ENCODE measurements at places on chromosomes 7 and 10.

DNA sequence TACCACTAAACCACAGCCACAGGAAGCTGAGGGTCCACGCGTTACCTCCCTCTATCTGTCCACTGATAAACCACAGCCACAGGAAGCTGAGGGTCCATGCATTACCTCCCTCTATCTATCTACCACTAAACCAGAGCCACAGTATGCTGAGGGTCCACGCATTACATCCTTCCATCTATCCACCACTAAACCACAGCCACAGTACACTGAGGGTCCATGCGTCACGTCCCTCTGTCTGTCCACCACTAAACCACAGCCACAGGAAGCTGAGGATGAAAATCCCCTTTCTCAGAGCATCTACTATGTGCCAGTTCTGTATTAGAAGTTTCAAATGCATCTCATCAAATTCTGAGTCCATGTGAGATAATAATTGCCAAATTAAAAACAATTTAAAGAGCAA is 589.3 kb downstream of the DNAJB6 start:
- DNase-seq: no peak

DNA sequence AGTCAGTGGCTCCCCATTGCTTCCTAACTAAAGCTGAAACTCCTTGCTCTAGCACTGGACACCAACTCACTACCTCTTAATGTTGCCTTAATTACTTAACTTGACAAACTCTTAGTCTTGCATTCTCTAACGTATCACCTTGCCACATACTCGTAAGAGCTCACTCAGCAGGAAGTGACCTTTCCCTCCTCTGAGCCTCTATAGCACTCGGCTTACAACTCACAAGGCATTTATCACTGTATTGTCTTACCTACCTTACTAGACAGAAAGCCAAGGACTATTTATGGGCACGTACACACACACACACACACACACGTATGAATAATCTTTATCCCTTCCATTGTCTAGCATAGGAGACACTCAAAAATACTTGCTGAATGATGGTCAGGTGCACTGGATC is 21.2 kb downstream of the CEP41 start:
- DNase-seq: no peak

DNA sequence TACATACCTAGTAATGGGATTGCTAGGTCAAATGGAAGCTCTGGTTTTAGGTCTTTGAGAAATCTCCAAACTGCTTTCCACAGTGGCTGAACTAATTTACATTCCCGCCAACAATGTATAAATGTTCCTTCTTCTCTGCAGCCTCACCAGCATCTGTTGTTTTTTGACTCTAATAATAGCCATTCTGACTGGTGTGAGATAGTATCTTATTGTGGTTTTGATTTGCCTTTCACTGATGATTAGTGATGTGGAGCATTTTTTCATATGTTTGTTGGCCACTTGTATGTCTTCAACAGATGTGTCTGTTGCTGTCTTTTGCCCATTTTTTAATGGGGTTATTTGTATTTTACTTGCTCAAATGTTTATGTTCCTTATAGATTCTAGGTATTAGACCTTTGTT is 675.5 kb downstream of the SUGCT start:
- no peak for DNase-seq

DNA sequence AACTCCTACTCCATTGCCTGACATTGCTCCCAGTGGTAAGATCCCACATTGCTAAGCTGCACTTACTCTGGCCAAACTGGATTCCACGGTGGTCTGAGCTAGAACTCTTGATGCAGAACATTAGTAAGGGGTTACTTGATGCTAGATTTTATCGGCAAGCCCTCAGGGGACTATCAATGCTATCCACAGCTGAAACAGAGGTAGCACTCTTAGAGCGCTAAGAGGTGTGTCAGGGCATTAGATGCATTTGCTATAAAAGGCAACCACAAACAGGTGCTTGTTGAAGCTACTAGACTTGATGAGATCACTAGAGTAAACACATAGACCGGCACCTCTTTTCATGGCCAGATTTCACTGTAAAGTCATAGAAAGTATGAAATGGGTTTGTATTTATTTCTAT is 116.3 kb downstream of the MDFIC start:
- DNase-seq: no peak

- DNase-seq: no peak
These were observed at the start of gene BLNK for GRCh38 chr10:96271016-96271815. BLNK (minus strand) TSS chr10:96271569; CDS start chr10:96271398, 171 bp downstream.

DNA sequence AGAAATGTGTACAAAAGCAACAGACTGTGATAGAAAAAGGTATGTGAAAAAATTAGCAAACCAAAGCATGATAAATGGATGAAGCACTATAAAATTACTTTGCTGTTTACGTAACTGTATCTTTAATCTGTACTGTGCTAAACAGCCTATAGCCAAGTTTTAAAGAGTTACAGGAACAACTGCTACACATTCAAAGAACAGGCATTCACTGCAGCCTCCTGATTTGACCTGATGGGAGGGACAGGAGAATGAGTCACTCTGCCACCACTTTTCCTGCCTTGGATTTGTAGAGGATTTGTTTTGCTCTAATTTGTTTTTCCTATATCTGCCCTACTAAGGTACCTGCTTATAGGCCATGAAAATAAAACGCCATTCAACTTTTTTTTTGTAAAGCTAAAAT is 116.1 kb downstream of the FANK1 start:
- DNase-seq: no peak

DNA sequence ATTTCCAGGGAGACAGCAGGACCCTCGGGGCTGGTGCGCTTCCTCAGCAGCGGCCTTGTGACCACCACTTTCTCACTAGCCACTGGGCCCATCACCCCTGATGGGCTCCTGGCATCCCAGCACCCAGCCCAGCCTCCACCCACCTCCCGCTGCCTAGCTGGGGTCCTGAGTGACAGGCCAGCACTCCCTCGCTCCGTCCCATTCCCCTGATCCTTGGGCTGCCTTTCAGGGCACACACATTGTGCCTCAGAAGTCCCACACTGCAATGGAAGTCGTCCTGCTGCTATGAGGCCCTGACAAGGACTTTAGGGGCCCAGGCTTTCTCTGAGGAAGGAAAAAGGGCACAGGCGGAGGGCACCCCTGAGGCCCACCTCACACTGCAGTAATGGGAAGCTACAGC is 12.4 kb downstream of the CAMK2B start:
- DNase-seq: no peak

- no peak for DNase-seq
These were observed 1.1 kb downstream of the STRA8 start for GRCh38 chr7:135234727-135235126.

- no peak for DNase-seq
These were observed 37.6 kb upstream of the NPSR1 start for GRCh38 chr7:34620425-34620824.

DNA sequence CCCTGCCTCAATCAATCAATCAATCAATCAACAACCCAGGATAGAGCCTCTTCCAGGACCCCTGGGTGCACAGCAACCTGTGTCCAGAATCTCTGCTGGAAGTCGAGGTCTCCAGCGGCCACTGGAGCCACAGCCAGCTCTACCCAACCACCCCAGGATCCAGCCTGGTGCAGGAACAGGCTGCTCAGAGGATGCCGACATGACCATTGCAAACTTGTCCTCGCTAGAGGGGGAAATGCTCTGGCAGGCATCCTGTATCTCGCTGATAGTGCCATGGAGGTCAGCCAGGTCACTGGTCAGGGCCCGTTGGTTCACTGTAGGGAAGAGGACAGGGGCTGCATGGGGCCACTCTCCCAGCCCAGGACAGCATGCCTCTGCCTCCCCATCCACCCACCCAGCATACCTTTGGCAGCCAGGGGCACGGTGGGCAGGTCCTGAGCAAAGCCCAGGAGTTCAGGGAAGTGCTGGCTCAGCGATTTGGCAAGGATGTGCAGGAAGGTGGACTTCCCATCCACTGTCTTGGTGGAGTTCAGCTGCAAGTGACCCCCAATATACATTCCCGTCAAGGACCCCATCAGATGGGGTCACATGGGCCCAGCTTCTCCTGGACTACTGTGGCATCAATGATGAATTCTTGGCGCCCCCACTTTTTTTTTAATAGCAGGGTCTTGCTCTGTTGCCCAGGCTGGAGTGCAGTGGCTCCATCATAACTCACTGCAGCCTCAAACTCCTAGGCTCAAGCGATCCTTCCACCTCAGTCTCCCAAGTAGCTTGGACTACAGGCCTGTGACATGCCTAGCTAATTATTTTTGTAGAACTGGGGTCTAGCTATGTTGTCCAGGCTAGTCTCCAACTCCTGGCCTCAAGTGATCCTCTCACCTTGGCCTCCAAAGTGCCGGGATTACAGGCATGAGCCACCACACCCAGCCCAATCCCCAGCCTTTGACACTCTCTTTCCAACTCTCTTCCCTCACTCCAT is 49.4 kb downstream of the GRID2IP start:
- no peak for DNase-seq

GRCh38 chr10:26860102-26860442 is 686 bp downstream of the ABI1 start:
- DNase-seq: peak; percentile 13

DNA sequence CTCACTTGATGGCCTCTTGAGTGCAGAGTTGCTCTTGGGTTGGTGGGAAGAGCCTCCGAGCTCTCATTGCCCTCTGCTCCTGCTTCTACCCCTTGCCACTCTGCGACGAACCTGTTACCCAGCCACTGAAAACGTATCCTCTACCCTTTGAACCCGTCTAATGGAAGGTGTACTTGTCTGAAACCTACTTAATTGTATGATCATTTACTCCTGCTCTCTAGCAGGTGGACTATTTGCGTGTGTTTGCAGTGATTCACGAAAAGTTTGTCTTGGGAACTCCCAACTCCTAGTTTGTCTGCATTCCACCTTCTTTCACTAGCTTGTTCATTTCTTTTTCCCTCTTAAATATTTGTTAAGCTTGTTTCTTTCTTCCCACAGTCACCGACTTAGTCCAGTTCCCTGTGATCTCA is 503 bp downstream of the CROT start:
- no peak for DNase-seq

GRCh38 chr7:68840991-68841390 is 757.3 kb upstream of the AUTS2 start:
- DNase-seq: no peak
